ENCODE measurements at places on chromosomes 1 and 21. TPM values are rescaled to one million over a fixed set of nuclear protein-coding genes. Genes with fewer than 3 reads are reported as not detected.

LRRC40 gene
- 9.7 TPM for total RNA-seq

RGS4 gene
- total RNA-seq: 0.43 TPM

GRCh38 chr1:217895841-217896240, 264.7 kb downstream of the SPATA17 start:
- no peaks in the 10 kb centered on the region for H3K36me3 ChIP-seq
- peaks cover 3% of the 10 kb centered on the region for H3K4me1 ChIP-seq

- DNase-seq: peak; percentile 64
- H3K27ac ChIP-seq: no peak overlapping the region
- no peaks in the 10 kb centered on the region for H3K4me1 ChIP-seq
- no peak overlapping the region for H3K4me3 ChIP-seq
Observed at GRCh38 chr1:61588736-61589672, 135.9 kb downstream of the TM2D1 start.

DNA sequence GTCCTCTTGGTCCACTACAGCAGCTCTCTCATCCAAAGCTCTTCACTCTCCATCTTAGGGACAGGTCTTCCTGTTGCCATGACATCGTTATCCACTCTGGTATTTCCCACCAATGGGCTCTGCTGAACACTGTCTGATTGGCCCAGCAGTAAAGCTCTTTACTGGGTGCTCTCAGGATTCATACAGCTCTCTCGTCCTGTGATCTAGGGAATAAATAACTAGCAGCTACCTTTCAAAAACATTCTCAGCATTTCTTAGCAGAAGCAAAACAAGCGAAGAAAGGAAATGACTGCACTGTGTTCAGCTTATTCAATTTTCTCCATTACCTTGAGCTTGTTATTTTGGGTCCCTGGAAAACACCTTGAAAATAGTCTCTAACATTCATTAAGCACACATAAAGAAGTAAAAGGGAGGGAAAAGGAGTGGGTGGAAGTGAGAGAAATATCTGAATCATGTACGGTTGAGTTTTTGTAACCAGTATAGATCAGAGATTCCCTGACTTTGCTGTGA, 163.4 kb upstream of the SGIP1 start:
- H3K36me3 ChIP-seq: peaks cover 43% of the 10 kb centered on the region
- peak overlapping the region; percentile 9 for H3K27ac ChIP-seq
- H3K4me1 ChIP-seq: peaks cover 4% of the 10 kb centered on the region
- no peak overlapping the region for H3K4me3 ChIP-seq
- no peaks in the 10 kb centered on the region for H3K27me3 ChIP-seq
- DNase-seq: no peak

DNA sequence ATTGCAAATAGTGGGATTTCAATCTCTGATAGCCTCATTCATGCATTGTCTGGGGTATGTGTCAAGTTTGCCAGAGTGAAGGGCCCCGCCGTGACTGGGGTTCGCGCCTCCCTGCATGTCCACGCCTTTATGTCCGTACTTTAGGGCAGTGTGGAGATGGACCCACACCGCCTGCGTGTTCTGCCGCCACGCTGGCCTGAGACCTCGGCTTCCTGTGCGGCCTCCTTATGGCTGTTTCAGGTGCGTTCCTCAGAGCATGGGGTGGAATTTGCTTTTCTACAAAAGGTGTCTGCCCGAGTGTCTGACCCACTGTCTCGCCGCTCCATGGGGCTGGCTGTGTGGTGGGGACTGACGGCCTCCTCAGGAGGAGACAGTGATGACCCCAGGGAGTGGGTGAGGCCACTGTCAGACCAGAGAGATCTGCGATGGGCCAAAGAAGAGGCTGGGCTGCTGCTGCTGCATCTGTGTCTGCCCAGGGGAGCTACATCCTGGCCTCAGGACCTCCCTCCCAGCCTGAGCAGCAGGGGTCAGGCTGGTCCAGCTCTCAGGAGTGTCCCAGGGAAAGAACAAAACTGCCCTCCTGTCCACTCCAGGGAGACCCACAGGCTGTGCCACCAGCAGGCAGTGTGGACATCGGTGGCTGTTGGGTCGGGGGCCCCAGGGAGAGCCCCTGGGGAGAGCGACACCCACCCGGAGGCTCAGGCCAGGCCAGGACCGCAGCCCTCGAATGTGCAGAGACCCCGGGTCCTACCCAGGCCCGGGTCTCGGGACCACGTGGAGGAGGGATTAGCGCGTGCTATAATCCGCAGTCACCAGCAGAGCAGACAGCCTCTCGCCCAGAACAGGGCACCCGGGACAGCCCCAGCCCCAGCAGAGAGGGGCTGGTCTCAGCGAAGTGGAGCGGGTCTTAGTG, 9.8 kb upstream of the SLC19A1 start:
- H3K4me1 ChIP-seq: peaks cover 3% of the 10 kb centered on the region
- no peak overlapping the region for H3K4me3 ChIP-seq
- H3K27me3 ChIP-seq: no peaks in the 10 kb centered on the region

DNA sequence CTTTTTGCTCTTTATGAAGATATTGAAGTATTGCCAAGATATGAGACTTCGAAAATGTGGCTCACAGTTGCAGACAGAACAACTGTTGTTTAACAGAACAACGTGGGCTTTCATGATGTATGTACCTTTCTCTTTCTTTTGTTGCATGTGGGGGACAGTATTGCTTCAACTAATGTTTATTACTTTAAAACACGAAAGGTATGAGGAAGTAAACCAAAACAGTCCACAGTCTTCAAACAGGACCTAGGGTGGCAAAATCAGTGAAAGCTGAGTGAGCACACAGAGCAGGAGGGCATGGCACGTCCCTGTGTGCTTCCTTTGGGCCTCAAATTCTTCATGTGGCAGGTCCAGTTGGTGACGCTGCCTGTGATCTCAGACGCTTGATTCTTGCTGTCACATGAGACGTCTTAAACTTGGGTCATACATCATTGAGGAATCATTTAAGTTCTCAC, 7.8 kb upstream of the CHAF1B start:
- H3K36me3 ChIP-seq: peaks cover 29% of the 10 kb centered on the region
- no peaks in the 10 kb centered on the region for H3K4me1 ChIP-seq
- H3K4me3 ChIP-seq: no peak overlapping the region
- no peak for DNase-seq
- no peak overlapping the region for H3K27ac ChIP-seq

Measured in lung (tissue), 17 donors.